Stimulated activated CD4-positive, alpha-beta T cell treated with anti-CD3 and anti-CD28 coated beads, Interleukin-4, amount 100 ng/mL, for 1 hour (primary cell): ENCODE measurements at places on chromosomes 11 and 22.

GRCh38 chr11:78268591-78269410, 80.1 kb downstream of the USP35 start:
- no peak for DNase-seq

DNA sequence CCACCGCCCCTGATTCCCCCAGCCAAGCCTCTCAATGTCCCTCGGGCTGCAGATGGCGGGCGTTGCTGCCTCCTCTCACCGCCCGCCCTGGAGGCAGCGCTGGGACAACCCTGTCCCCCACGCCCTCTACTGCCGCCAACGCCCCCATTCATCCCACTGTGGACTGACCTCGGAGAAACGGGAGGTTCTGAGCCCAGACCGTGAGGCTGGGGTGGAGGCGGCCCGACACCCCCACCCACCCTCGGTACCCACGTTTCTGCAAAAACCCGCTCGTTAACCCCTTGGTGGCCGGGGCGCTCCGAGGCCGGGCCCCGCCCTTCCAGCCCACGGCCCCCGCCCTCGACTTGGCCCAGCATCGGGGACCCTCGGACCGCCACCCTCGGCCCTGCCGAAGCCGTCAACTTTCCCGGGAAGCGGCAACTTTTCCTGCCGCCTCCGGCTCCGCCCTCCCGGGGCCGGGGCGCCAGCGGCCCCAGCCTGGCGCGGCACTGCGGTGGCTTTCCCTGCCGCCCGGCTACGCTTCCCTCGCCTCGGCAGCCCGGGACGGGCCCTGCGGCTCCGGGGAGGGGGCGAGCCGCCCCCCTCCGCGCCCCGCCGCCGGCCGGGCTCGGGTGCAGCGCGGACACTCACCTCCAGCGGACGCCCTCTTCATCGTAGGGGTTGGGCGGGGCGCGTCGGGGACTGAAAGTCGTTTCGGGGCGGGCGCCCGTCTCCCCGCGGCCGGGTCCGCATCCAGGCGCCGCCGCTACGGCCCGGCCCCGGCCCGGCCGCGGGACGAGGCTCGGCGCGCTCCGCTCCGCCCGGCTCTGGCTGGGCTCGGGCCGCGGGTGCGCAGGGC, 458 bp downstream of the RTN4R start:
- DNase-seq = peak; percentile 10

GRCh38 chr11:61509043-61510029, 787 bp downstream of the LRRC10B start:
- DNase-seq = peak; percentile 66

DNA sequence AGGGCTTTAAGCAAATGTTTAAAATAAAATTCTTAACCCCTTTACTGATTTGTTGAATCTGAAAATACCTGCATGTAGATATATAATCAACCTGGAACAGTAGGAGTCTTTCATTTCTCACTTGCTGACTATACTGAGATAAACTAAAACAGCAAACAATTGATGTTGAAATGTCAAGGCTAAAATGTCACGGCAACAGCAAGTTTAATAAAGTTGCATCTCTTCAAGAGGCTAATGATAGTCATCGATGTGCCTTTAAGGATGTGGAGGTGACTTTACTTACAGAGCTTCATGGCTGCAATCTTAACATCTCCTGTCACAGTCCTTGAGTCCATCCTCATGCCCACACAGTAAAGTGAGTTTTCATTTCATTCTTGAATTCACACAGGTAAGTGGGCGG, 3.6 kb upstream of the PRRG4 start:
- DNase-seq = no peak
